ENCODE measurements at places on chromosomes 3 and 15.

GRCh38 chr3:77319711-77320110 is 279.8 kb downstream of the ROBO2 start:
- DNase-seq, result no peak

GRCh38 chr3:111385971-111386495 is 156.0 kb upstream of the CD96 start:
- DNase-seq, result no peak

DNA sequence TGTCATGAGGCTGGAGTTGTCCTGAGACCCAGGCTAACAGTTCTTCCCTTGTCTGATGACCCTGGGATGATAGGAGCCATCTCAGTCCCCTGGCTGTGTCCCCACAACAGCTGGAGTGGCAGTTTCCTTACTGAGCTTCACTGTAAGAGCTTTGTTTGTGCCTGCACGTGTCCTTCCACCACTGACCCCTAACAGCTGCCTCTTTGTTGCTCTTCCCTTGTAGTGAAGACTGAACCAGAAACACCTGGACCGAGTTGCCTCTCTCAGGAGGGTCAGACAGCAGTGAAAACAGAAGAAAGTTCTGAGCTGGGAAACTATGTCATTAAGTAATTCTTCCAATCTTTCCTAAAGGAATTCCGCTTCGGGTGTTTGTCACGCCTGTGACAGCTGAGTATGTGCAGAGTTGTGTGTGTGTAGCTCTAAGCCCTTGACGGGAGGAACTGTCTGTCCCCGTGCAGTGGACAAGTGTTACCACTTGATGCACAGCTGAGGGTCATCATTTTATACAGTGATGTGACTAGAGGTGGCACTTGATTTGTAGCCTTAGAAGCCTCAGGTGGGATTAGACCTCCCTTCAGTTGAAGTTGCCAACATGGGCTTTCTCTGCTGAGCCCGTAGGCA is 25.0 kb downstream of the MAP6D1 start:
- no peak for DNase-seq

DNA sequence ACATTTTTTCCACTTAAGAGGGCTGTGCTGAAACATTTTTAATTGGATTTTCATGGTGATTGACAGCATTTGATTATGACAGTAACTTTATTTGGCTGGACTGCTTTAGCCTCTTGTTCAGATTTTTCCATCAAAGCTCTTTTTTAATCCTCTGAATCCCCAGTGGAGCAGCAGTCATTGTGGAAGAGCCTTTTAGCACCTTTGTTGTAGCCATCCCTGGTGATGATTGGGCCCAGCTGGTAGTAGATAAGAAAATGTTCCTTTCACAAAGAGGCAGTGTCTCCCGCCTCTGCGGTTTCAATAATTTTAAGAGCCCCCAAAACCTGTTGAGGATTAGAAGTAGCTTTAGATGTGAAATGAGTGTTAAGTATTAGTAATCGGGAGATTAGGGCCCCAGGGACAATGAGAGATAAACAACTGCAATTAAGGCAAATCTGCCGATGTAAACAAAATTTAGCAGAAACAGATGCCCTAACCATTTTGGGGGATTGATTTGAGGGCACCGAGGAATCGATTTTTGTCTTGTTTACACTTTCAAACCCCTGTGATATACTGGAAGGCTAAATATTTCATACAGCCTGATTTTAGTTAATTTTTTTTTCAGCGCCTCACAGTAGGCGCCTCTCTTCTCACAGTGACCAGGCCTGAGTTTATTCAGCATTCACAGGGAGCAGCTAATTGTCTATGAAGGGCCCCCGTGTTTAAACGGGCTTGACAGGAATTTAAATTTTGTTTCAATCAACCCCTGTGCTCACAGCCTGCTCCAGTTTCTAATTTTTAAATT is 43.2 kb upstream of the SKOR1 start:
- no peak for DNase-seq

DNA sequence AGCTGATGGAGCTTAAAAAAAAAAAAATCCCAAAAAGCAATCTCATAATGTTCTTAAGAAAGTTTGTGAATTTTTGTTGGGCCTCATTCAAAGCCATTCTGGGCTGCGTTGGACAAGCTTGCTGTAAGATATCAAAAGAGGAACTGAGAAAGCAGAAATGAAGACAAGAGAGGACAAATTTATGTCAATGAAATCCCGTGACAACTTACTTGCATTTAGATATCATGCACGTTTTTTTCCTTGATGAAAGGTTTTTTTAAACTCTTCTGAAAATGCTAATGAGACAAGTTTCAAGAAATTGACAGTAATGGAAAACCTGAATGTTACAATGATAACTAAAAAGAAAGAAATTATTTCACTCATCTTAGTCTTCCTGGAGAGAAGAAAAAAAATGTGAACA is 662.9 kb downstream of the SQOR start:
- no peak for DNase-seq

DNA sequence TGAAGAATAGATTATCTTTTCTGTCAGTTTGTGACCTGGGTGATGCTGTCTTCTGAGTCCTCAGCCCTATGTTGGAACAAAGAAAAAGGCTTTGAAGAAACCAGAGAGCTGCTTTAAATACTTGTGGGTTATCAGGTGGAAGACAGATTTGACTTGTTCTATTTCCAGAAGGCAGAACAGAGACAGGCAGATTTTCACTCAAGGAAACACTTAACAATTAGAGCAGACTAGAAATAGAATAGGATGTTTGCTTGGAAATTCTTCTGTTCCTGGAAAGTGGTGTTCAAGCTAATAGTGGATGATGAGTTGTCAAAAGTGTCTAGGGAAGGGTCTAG is 219.4 kb downstream of the UBE2E2 start:
- no peak for DNase-seq

DNA sequence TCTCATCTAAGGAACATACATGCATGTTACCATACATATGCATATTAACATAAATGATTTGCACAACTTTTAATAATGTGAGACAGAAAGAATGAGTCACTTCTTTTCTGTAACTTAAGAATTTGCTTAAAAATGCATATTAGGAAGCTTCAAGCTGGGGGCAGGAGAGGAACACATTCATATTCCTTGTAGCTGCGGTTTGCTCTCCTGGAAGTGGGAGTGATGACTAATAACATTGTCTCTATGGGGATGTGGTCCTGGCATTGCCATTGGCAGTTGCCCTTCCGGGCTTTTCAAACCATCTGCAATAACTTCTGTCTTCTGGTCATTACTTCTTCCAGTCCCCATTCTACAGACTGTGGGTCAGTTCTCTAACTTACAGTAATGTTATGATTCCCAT is 15.6 kb downstream of the CHST2 start:
- DNase-seq, result no peak

DNA sequence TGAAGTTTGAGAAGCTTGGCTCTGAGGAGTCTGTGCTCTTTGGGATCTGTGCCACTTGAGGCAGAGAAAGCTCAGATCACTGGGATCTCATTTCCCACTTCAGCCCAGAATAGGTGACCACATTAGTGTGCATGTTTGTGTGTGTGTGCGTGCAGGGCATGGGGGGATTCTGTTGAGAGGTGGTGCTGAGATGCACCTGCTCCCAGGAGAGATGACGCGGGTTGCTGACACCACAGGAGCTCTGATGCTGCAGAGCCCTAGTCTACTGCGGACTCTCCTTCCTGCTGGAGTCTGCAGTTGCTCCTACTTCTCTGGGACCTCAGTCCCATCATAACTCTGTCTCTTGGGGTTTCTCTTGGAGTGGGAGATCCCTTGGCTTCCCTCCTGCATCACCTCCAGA is 14.7 kb upstream of the CTXND1 start:
- no peak for DNase-seq

DNA sequence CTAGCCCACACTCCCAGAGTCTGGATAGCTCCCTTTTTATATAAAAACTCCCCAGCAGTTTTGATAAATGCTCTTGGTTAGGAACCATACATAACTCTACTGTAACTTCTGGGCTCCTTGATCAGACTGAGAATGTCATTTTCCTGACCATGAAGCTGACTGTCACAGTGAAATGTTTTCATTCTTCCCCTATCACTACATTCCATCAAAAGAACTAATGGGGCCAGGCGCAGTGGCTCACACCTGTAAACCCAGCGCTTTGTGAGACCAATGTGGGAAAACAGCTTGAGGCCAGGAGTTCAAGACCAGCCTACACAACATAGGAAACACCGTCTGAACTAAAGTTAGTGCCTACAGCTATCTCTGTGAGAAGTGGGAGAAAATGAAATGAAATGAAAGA is 72.8 kb upstream of the MYO5C start:
- no peak for DNase-seq

- DNase-seq, result no peak
Measured at GRCh38 chr3:165389064-165389463, 192.9 kb upstream of the SLITRK3 start.

GRCh38 chr3:15055019-15055557 is 10.0 kb downstream of the MRPS25 start:
- DNase-seq, result no peak

DNA sequence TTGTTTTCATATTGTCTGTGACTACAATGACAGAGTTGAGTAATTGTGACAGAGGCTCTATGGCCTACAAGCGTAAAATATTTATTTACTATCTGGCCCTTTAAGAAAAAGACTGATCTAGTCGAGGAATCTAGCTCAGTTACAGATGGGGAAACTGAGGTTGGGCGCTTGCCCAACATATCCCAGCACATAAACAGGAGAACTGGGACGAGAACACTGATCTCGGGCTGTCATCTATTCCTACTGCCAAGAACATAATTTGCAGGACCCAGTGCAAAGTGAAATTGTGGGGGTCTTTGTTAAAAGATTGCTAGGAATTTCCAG is 1.9 kb downstream of the FES start:
- DNase-seq, result no peak

DNA sequence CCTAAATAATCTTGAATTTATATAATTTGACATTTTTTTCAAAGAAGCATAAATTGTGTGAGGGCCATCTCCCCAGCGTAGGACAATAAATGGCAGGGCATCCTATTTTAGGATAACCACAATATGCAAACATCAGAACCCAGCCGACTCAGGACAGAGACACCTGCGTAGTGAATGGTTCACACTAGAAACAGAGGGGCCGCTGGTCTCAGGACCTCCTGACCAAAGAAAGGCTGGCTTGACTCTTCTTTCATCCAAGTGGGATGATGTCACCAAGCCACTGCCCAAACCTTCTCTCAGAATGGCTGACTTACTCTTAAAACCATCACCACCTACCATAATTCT is 162.1 kb downstream of the FOXP1 start:
- DNase-seq, result no peak

DNA sequence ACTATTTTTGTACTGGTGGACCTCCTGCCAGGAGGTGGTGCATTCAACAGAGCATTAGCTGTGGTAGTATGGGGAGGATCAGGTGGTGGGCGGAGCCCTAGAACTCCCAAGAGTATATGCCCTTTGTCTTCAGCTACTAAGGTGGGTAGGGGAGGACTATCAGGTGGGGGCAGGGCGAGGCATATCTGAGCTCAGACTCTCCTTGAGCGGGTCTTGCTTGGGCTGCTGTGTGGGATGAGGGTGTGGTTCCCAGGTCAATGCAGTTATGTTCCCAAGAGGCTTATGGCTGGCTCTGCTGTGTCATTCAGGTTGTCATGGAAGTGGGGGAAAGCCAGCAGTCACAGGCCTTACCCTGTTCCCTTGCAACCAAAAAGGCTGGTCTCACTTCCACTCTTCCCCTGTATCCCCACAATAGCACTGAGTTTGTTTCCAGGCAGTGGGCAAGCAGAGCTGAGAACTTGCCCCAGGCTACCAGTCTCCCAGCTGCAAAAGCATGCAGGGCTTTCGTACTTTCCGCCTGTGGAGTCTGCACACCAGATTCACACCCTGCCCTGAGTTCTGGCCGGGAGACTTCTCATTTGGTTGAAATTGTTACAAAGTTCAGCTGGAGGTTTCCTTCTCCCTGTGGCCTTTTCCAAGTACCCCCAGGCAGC is 93.7 kb upstream of the DPPA4 start:
- no peak for DNase-seq

GRCh38 chr3:156471431-156471830 is 83.5 kb downstream of the SSR3 start:
- no peak for DNase-seq

- no peak for DNase-seq
Measured at GRCh38 chr15:24678485-24678884, 2.9 kb downstream of the NPAP1 start.

- DNase-seq, result no peak
Measured at GRCh38 chr15:85327820-85328219, 52.6 kb upstream of the AKAP13 start.

DNA sequence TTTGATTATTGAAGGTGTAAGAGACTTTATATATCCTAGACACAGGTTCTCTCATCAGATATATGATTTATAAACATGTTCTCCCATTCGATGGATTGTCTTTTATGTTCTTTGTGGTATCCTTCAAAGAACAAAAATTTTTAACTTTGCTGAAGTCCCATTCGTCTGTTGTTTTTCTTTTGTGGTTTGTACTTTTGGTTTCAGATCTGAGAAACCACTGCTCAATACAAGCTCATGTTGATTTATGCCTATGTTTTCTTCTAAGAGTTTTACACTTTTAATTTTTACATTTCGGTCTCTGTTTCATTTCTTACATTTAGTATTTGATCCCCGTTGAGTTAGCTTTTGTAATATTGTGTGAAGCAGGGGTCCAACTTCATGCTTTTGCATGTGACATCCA is 103.3 kb upstream of the SPRED1 start:
- no peak for DNase-seq

DNA sequence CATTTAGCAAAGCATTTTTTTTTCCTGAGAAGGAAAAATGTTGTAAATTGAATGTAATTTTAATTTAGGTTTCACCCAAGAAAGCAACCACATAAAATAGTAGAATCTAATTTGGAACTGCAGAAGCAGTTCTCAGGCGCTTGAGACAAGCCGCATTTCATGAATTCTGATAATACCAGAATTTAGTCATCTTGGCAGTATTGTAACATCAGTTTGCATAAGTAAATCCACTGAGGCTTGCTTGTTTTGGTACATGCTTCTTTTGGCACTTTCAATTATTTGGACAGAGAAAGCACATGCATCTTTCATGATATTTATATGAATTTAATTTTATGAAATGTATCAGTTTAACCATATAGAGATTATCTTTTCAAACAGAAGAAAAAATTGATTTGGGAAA is 389.7 kb upstream of the ROBO1 start:
- DNase-seq, result no peak

- DNase-seq, result no peak
Measured at GRCh38 chr3:45135959-45136358, 10.2 kb downstream of the CDCP1 start.

DNA sequence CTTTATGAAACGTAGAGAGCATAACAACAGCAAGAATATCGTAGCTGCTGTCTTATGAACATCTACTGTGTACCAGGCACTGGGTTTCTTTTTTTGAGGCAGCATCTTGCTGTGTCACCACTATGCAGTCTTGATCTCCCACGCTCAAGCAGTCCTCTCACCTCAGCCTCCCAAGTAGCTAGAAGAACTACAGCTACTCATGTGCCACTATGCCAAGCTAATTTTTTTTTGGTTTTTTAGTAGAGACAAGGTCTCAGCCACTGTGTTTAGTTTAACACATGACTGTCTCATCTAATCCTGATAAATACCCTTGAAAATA is 129.9 kb downstream of the VGLL4 start:
- DNase-seq, result no peak

DNA sequence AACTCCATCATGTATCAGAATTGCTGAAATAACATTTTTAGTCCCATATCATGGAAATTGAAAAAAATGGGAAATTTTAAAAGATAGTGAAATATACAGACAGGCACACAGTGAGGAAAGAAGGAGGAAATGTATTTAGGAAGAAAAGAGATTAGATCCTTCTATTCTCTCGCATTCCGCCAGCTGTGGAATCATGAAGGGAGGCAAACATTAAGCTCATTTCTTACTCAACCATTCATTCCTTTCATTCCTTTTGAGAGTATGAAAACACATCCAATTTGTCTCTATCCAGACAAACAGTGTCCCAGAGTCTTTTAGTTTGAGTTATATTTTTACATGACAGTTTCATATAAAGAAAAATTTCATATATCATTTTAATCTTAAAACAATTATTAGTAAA is 52.5 kb upstream of the KCNMB2 start:
- no peak for DNase-seq
